ENCODE measurements at places on chromosomes 4 and X. TPM values are rescaled to one million over a fixed set of nuclear protein-coding genes. Genes with fewer than 3 reads are reported as not detected.

The SERPINA7 gene
- total RNA-seq, result 0.62 TPM

The AFF2 gene
- total RNA-seq, result 0.05 TPM

The CCDC158 gene
- total RNA-seq, result not detected

The UTP14A gene
- total RNA-seq, result 17.4 TPM

The RADX gene
- 0.50 TPM for total RNA-seq

The HS6ST2 gene
- total RNA-seq, result 2.0 TPM

The KCNE5 gene
- total RNA-seq, result not detected

The FAM47A gene
- not detected for total RNA-seq

The GLUD2 gene
- total RNA-seq, result 0.74 TPM

All from colonic mucosa (tissue), 4 donors.